T-helper 22 cell (primary cell): ENCODE measurements at places on chromosomes 6 and 20.

DNA sequence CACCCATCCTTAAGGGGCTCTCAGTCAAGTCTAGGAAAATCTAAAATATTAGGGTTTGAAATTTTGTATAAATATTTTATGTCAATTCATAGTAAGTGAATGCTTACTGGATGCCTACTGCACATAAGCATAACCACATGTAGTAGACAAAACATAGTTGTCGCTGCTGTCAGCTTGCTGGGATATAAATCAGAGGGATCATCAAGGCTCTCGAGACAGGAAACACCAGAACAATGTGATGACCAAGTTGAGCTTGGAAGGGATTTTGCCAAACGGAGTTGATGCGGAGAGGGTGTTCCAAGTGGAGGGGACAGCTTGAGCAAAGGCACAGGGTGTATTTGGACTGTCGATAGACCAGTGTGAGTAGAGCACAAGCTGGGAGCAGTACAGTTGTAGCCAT is 105.8 kb upstream of the SUPT3H start:
- no peak for DNase-seq

DNA sequence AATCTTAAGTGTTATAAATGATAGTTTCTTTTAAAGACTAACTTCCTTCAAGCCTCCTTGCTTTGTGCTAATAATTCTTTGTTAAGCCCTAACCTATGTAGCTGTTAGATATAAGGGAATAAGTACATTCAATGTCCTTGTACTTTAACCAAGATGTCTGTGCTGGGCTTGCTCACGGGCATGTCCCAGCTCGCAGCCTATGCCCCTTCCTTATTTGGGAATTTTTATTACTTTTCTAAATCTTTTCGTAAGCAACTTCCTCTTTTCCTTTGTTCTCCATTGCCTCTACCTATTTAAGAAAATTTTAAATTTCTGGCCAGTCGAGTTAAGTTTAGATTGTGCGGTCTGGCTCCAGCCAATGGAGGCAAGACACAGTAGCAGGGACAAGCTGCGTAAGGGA is 26.0 kb upstream of the CDK19 start:
- no peak for DNase-seq

- no peak for DNase-seq
Observed at GRCh38 chr6:48765352-48765961, 654.5 kb upstream of the PTCHD4 start.

DNA sequence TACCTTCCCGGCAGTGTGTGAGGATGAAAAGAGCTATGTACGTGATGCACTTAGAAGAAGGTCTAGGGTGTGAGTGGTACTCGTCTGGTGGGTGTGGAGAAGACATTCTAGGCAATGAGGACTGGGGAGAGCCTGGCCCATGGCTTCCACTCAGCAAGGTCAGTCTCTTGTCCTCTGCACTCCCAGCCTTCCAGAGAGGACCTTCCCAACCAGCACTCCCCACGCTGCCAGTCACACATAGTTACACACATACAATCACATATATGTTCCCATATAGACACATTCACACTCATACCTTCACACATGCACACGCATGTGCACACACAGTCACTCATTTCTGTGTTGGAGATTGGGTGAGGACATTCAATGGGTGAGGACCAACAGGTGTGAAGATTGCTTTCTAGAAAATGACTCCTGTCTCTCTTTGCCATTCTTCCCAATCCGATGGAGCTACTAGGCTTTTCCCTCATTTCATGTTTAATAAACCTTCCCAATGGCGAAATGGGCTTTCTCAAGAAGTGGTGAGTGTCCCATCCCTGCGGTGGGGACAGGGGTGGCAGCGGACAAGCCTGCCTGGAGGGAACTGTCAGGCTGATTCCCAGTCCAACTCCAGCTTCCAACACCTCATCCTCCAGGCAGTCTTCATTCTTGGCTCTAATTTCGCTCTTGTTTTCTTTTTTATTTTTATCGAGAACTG is 30.4 kb downstream of the SRSF3 start:
- no peak for DNase-seq

DNA sequence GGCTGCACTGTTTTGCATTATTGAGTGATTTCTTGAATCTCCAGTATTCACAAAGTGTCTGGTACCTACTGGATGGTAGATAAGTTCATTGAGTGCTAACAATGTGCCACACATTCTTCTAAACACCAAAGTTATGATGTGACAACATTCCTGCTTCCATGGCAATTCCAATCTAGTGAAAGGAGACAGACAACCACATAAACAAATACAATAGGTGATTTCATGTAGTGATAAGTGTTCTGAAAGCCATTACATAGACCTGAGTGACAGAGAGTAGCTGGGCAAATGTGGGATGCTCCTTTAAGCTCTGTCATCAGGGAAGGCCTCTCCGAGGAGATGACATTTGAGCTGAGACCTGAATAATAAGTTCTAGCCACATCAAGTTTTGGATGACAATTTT is 295.5 kb downstream of the SLC35F1 start:
- no peak for DNase-seq

DNA sequence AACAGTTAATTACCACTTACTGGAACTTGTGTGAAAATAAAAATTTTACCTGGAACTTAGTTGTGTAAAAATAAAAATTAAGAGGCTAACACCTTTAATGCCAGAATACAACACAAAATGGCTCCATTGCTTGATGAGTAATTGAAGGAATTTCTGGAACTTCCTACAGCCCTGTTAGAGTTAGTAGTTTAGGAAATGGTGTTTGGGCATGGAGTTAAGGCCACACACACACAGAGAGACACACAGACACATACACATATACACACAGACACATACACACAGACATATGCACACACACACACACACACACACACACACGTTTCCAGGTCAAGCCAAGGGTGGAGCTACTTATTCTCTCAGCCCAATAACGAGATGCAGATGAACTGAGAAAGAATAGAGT is 20.6 kb upstream of the CST3 start:
- no peak for DNase-seq

- DNase-seq, result no peak
Observed at GRCh38 chr20:2911200-2911599, 37.9 kb downstream of the PTPRA start.

DNA sequence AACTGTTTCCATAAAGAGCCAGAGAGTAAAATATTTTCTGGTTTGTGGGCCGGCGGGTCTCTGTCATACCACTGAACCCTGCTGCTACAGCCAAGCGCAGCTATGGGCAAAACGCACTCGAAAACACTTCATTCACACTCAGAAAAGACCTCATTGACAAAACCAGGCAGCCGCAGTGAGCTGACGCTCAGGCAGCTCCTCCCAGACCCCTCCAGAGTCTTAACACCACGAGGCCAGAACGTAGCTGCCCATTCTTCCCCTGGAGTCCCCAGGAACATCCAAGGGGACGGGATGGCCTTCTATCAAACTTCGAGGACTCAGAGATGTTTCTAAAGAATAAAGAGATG is 35.6 kb upstream of the ZBP1 start:
- DNase-seq, result no peak

GRCh38 chr20:38723017-38723847 is 1.1 kb upstream of the SLC32A1 start:
- DNase-seq, result no peak

DNA sequence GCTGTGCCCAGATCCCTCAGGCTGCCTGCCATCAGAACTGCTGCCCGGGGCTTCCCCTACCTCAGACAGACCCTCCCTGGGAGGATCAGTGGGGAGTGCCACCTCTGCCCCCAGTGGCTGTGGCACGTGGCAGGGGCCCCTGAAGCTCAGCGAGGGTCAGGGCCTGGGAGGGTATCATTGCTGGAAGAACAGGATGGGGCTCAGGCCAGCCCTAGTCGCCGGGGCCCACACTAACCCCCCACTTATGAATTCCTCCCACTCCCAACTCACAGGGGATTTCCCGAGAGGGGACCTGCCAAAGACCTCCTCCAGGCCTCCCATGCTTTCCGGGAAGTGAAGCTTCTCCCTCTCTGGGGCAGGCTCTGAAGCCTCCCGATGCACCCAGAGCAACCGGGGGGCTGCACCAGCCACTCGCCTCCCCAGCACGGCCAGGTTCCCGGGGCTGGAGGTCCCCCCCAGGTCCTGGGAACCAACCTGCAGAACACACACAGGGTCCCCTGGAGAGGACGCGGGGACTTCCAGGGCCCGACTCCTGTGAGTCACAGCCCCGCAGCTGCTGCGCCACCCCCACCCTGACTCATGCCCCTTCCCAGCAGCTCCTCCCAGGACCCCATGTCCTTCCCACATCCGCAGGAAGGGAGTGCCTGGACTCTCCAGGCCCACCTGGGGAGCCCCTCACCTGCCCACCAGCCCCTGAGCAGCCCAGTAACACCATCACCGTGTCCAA is 2.5 kb downstream of the TNFRSF6B start:
- no peak for DNase-seq

DNA sequence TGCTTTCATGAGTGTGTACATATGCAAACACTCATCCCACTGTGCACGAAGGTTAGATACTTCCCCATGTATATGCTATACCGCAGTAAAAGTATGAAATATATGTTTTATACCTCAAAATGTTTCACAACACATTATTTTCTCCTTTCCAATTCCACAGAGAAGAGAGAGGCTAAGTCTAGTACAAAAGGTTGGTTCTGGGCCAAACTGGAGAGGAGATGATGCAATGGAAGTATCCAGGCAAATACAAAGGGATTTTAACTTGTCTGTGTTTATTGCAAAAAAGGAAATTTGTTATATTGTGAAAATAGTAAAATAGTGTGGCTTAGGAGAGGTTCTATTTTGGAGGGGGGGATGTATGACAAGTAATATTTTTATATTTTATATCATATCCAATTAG is 112.6 kb downstream of the PLCB1 start:
- DNase-seq, result no peak

- no peak for DNase-seq
Observed at GRCh38 chr6:14645841-14646240, 528.3 kb downstream of the CD83 start.

- DNase-seq, result no peak
Observed at GRCh38 chr6:170301184-170301583, 5.4 kb upstream of the FAM120B start.

GRCh38 chr6:12476484-12476883 is 186.3 kb downstream of the EDN1 start:
- DNase-seq, result no peak

DNA sequence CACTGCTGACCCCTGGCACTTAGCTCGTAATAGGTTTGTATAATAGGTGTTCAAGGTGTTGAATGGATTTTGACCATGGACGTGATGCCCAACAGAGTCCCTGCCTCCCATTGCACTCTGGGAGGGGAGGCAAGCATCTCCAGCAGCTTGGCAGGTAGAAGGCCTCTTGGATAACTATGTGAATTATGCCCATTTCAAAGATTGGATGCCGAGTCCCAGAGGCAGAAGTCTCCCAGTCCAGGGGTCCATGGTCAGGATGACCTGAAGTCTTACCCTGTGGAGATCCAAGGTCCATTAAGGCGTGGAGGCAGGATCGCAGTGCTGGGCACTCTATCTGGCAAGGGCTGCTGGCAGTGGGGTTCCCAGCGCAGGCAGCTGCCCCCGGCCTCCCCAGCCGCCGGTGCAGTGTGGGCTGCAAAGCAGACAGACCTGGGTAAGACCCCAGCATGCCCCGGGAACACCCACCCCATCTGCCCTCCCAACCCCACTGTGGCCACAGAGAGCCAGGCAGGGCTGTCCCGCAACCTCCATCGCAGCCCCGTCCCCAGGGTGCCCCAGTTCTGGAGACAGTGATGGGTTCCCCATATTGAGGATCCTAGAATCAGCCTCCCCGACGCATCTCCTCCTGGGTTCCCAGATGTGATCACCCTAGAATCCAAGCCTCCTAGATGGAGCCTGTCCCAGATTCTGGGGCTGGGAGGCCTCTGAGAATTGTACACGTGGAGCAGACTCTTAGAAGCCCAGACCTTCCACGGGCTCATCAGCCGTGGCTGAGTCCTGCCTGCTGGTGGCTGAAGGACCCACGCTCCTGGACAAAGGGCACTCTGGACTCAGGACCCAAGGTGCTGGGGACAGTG is 44.6 kb downstream of the APCDD1L start:
- no peak for DNase-seq

GRCh38 chr6:9252799-9253198 is 817.5 kb upstream of the SLC35B3 start:
- DNase-seq, result no peak

- no peak for DNase-seq
Observed at GRCh38 chr6:167000759-167001158, 1.6 kb downstream of the CEP43 start.

DNA sequence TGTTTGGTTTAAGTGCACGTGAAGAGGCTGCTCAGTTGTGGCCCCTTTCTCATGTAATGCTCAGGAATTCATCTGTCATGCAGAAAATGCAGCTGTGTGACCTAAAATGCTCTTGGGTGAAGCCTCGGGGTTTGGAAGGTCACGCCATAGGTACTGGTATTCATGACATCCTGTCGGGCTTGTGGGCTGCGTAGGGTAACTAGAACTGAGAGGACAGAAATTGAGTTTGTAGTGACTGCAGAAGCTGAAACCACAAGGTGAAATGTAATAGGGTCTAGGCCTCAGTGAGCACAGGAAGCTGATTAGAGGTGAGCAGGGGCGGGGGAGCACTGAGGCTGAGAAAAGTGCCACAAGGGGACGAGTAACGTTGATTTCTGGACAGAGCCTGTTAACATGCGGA is 128.8 kb downstream of the SOBP start:
- DNase-seq, result peak; percentile 2

GRCh38 chr20:52652271-52652670 is 319.9 kb upstream of the TSHZ2 start:
- no peak for DNase-seq

DNA sequence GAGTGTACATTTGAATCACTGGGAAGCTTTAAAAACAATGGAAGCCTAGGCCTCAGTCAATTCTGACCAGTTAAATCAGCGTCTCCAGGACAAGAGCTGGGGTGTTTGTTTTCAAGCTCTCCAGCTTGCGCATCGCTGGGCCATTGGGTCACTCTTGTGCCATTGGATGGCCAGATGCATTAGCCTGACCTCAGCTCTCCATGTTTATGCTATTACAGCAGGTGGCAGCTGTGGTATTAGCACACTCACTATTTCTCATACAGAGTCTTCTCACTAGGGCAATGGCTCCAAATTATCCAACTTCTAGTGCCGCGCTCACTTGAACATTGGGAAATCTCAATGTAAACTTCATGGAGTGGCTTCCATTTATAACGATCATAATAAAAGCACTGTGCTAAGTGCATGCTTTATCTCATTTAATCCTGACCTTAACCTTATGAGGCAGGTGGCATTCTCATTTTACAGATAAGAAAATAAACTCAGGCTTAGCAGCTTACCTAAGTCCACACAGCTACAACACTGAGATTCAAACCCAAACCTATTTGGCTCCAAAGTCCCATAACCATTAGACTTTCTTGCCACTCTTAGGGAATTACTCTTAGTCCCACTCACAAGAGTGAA is 108.8 kb downstream of the PPP1R14C start:
- no peak for DNase-seq
